Umbilical cord (tissue), 2 donors: ENCODE measurements at places on chromosomes 2 and 18. TPM values are rescaled to one million over a fixed set of nuclear protein-coding genes. Genes with fewer than 3 reads are reported as not detected.

GRCh38 chr2:2530334-2530733, 199.3 kb upstream of the MYT1L start:
- no peak for DNase-seq

GRCh38 chr2:119249855-119250717, 26.5 kb downstream of the STEAP3 start:
- DNase-seq, result no peak

DNA sequence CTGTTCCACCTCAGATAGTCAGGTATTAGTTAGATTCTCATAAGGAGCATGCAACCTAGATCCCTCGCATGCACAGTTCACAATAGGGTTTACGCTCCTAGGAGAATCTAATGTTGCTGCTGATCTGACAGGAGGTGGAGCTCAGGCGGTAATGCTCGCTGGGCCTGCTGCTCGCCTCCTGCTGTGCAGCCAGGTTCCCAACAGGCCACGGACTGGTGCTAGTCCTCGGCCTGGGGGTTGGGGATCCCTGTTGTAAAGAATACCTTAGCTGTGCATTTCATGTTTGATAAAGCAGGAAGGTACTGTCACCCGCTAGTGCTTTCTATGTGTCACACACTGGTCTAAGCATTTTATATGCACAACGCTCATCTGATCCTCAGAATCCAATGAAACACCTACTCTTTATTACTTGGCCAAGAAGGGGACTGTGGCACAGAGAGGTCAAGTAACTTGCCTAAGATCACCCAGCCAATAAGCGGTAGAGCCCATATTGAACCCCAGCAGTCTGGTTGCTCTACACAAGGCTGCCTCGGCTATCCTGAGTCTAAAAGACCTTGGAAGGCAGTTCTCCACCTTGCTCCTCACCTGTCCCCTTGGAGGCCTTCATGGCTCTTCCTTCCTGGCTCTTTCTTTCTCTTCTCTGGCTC, 35.8 kb downstream of the SLC4A3 start:
- DNase-seq, result no peak

- peak; percentile 48 for DNase-seq
Observed at GRCh38 chr18:74652392-74652988, 54.8 kb downstream of the ZNF407 start.

DNA sequence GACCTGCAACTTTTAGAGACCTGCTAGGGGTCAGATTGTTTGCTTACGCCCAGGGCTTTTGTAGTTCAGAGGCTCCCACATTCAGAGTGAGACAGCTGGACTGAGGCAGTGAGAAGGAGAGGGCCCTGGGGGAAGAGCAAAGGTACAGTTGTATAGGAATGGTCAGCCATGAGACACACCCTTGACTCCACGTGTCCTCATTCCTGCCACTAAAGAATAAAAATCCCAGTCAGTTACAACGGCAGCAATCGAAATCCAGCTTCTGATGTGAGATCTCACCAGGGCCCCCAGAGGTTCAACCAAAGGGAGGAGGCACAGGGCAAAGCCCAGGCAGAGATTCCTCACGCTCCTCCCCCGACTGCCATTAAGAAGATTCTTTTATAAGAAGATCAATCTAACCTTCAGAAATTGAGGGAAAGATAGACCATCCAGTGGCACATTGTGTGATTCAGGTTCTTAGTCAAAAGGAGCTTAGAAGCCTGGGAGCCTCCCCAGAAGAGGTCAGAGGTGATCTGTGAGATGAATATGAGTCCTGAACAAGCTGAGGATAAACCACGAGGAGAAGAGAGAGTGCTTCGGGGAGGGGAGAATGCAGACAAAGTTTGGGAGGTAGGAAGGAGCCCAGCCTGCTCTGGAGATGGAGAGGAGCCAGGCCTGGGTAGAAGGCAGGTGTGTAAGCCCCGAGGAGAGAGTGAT, 317.0 kb downstream of the CYP26B1 start:
- no peak for DNase-seq

DNA sequence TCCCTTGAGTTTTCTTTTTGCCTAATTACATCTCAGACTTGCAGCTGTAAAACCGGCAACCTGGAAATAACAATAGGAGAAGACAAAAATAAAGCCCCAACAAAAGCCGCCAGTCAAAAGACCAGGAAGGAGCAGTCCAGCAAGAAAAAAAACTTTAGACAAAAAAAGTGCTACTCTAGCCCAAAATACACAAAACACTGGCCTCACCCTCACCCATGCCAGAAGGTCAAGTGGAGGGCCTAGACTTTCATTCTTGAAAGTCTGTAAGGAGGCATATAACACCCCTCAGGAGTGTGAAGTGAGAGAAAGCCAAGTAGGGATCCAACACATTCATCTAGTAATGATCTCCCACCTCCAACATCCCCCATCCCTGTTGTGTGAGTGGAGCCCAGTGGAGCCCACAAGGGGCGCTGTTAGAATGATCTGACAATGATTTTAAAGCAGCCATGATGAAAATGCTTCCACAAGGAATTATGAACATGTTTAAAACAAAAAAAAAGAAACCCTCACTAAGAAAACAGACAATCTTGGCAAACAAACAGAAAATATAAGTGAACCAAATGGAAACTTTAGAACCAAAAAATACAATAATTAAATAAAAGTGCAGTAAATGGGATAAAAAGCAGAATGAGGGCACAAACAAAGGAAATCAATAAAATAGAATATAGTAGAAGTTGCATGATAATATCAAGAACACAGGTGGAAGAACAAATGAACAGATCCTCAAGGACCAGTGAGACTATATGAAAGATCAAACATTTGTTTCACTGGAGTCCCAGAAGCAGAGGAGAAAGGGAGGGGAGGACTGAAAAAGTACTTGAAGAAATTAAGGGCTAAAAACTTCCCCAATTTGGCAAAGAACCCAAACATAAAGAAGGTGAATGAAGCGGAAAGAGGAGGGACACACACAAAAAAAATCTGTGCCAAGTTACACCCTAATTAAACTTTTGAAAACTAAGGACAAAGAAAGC, 23.9 kb downstream of the SESTD1 start:
- DNase-seq, result no peak

- DNase-seq, result no peak
Observed at GRCh38 chr2:232528746-232529460, 2.9 kb downstream of the CHRND start.

- DNase-seq, result no peak
Observed at GRCh38 chr2:221312634-221313033, 259.5 kb downstream of the EPHA4 start.

DNA sequence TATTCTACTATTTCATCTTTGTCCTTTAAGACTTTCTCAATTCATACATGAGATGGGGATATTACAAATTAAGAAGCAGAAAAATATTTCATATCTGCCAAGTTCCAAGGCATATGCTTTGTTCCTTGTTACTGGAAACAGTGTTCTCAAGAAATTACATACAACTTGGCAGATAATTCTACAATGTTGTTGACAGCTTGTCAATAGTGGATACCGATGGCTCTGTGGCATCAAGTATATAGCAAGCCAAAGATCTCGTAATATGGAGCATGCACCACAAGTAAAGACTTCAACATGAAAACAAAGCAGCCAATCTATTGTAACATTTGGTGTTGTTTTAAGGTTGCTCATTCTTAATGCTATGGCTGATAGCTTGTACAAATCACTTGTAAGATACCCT, 598.2 kb upstream of the KLHL29 start:
- no peak for DNase-seq

- DNase-seq, result no peak
Observed at GRCh38 chr2:220432645-220433044, 805.2 kb downstream of the SLC4A3 start.

GRCh38 chr2:165909466-165909865, 44.1 kb downstream of the TTC21B start:
- DNase-seq, result no peak

- no peak for DNase-seq
Observed at GRCh38 chr2:173808718-173809117, 156.5 kb downstream of the SP3 start.

GRCh38 chr18:78069784-78070664, 820.4 kb downstream of the GALR1 start:
- DNase-seq, result peak; percentile 62

DNA sequence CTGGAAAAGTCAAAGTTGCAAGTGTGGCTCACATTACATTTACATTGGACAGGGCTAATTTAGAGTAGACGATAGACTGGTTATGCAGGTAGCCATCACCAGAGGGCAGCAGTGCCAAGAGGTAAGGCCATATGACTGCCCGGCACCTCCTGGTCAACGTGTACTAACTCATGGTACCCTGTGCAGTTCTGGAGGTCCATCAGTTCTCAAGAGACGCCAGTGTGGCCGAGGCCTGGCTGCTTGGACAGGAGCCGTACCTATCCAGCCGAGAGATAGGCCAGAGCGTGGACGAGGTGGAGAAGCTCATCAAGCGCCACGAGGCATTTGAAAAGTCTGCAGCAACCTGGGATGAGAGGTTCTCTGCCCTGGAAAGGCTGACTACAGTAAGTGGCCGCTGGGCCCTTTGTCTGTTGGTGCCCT, 65.8 kb upstream of the EML6 start:
- DNase-seq, result peak; percentile 19

The UGT1A5 gene
- total RNA-seq, result not detected

The HOXD10 gene
- total RNA-seq, result 14.4 TPM

The TSGA10 gene
- total RNA-seq, result 6.0 TPM
